ENCODE measurements at places on chromosomes 1 and 21.
A peak's percentile ranks its signal among the peaks of the same experiment; 100 is the strongest.

- DNase-seq, result no peak
Observed at GRCh38 chr1:62439652-62440371, 3.0 kb downstream of the USP1 start.

DNA sequence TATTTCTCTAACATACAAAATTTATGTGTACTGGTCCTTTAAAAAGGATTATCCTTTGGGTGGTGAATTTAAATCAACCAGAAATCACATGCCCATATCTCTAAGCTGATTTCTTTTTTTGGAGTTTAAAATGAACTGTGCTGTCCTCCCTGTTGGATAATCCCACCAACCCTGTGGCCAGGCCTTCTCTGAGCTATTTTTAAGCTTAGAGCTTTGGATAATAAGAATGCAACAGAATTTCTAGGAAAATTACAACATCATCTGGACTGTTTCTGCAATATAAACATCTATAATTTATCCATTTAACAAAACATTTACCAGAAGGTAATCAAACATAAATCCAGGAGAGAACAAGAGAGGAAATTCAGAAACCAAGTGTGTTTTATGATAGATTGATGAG lies 88.3 kb downstream of the LRRC40 start:
- DNase-seq, result no peak

GRCh38 chr1:97943354-97943753 lies 22.5 kb upstream of the DPYD start:
- no peak for DNase-seq

DNA sequence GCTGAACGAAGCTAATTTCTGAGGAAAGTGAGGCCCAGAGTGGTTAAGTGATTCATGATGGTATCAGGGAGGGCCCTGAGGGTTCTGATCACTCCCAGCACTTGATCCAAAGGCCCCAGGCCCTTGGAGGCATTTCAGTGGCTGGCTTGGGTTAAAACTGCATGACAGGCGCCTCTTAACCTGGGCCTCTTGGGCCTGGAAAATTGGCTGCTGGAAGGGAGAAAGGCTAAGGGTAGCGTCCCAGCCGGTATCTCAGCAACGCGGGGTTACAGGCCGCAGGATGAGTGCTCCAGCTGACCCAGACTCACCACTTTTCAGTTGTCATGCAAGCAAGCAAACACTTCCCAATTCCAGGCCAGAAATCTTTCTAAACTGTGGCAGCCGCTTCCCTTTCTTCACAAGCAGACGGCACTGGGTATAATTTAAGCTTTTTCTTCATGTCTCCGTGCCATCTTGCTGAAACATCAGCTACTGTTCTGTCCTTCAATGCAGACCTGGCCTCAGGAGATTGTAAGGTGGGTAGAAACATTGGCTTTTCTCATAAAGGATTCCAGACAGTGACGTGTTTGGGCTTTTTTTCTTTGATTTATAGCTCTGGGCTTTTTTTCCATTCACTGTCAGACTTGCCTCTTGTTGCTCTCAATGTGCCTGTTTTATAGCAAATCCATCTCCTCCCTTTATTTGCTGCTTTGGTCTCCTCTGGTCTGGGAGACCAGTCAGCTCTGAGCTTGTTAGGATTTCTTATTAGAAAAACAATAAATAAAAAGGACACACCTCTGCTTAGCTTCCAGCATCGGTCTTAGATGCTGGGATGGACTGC lies 229.1 kb downstream of the KCNJ6 start:
- DNase-seq, result no peak

- no peak for DNase-seq
Observed at GRCh38 chr1:85630493-85630892, 49.9 kb downstream of the CCN1 start.

- DNase-seq, result no peak
Observed at GRCh38 chr1:98306517-98307089, 354.9 kb upstream of the SNX7 start.

DNA sequence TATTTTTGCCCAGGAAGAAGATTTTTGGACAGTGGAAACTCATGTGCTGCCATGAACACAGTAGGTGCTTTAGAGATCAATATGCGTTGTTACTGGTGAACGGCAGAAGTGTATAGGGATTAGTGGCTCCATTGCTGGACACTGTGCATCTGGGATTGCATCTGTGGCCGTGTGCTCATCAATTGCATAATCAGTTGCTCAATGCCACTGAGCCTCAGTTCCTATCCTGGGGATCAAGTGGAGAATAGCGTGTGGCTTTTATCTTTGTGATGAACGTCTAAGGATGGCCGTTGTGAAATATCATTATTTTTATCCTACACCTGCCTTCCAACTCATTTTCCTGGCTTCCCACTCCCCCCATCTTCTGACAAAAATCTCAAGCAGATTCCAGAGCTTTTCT lies 5.4 kb downstream of the TNN start:
- DNase-seq, result no peak

GRCh38 chr1:51303751-51304251 lies 26.6 kb downstream of the TTC39A start:
- no peak for DNase-seq

GRCh38 chr21:15895142-15896106 lies 165.6 kb downstream of the USP25 start:
- DNase-seq, result no peak

- no peak for DNase-seq
Observed at GRCh38 chr1:240171907-240172306, 80.2 kb downstream of the FMN2 start.

DNA sequence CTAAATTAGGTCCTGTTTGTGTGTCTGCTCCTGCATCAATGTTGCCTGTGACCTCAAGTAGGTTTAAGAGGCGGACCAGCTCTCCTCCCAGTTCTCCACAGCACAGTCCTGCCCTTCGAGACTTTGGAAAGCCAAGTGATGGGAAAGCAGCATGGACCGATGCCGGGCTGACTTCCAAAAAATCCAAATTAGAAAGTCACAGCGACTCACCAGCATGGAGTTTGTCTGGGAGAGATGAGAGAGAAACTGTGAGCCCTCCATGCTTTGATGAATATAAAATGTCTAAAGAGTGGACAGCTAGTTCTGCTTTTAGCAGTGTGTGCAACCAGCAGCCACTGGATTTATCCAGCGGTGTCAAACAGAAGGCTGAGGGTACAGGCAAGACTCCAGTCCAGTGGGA lies 79.9 kb downstream of the PRDM2 start:
- DNase-seq, result no peak

- DNase-seq, result no peak
Observed at GRCh38 chr1:113931451-113931851, 2.3 kb downstream of the HIPK1 start.

DNA sequence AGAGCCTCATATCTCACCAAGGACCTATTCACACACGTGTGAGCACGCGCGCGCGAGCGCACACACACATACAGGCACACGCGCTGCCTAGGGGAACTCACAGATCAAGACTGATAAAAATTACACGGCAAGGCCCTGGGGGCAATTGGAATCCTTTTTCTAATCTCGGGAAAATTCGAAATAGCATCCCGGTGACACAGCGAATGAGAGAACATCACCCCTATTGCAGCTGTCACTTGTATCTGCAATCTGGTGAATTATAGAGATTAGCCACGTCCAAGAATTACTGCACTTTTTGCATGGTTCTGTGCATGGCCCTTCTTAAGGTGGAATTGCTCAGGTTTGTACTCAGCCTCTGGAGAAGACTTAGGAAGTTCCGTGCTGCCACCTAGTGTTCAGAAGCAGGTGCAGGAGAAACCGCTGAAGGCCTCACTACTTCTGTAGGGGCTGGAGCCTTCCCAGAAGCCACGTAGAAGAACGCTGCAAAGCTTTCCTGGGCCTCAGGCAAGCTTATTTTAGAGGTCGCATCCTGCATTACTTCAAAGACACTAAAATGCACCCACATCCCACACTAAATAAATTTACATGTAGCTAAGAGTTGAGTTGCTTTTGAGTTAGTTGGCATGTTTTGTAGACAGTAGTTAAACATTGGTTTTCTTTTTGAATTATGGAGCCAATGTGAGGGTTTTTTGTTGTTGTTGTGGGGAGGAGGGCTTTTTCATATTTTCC lies 229.2 kb upstream of the CAMK1G start:
- peak; percentile 21 for DNase-seq

GRCh38 chr1:154223621-154224020 lies 2.9 kb downstream of the UBAP2L start:
- DNase-seq, result no peak

- no peak for DNase-seq
Observed at GRCh38 chr1:6273380-6273891, 12.5 kb upstream of the GPR153 start.

- no peak for DNase-seq
Observed at GRCh38 chr1:187010571-187011309, 182.0 kb downstream of the PLA2G4A start.

DNA sequence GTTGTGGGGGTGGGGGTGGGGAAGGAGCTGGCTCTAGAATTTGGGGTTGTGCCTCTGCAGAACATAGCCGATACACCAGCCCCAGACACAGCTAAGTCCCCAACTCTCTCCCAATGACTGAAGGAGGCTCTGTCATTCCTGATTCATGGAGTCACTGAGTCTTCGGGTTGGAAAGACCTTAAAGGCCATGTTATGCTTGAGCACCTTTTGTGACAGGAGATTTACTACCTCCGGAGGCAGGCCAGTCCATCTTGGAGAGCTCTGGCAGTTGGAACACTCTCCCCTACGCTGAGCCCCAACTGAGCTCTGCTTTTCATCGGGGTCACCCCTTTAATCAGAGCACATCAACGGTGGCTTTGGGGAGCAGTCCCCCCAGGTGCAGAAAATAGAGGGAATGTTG lies 284.4 kb upstream of the GJB5 start:
- DNase-seq, result no peak

- no peak for DNase-seq
Observed at GRCh38 chr21:39105341-39105765, 77.9 kb downstream of the PSMG1 start.

Data from NCI-H187 (cell line).